ENCODE measurements at places on chromosomes 2 and 18.

DNA sequence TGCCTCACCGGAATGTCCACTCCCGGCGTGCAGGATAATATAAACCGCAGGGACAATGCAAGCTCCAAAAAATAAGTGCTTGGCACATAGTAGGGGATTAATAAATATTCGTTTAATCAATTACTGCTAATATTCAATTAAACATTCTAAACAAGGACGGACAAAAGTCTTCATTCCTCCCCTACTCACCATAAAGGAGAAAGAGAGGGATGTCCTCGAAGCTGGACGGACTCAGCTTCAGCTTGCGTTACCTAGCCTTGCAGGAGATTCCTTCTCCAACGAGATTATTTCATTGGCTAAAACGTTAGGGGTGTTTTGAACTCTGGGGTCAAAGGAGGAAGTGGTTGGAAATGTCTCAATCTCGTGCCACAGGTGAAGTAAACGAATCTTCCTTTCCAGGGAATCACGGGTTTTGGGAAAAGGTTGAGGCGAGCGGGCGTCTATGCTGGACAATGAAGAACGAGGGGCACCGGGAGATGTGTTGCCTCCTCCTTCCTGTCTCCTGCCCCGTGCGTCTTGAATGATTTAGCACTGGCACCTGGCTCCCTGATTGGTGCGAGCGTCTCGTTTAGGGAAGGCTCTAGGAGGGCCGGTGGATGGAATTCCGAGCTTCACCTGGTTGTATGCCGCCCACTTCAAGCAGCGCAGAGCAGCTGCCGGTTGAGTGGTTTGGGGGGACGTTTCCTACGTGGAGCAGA, 2.0 kb upstream of the GAD1 start:
- no peak for DNase-seq

DNA sequence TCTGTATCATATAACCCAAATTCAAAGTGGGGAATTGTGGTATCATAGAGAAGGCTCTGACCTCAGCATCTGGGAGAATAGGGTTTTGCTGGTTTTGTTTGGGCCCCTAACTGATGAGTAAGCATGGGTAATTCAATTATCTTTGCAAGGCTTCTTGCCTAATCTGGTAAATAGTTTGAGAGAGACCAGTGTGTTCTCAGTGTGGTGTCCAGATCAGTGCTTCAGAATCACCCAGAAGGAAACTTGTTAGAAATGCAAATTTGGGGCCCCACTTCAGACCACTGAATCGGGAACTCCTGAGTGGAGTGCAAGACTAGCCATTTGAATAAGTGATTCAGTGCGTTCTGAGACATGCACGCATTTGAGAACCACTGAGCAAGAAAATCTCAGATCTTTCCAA, 282.7 kb downstream of the EPHA4 start:
- DNase-seq = no peak

DNA sequence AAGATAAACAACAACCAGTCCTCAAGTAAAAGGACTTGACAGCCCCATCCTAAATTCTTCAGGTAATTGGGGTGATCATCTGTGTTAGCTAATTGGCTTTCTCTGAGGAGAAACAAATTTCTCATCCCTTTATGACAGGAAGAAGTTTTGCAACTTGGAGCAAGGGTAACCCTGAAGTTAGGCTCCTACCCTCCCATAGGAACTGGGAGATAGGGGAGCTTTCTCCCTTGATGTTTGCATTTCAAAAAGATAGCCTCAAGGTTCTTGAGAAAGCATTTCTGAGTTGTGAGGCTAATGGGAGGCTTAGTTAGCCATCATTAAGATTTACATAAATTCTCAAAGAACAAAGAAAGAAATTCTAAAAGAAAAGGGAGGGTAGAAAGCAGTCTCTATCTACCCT, 95.4 kb downstream of the MAP2 start:
- DNase-seq = no peak

DNA sequence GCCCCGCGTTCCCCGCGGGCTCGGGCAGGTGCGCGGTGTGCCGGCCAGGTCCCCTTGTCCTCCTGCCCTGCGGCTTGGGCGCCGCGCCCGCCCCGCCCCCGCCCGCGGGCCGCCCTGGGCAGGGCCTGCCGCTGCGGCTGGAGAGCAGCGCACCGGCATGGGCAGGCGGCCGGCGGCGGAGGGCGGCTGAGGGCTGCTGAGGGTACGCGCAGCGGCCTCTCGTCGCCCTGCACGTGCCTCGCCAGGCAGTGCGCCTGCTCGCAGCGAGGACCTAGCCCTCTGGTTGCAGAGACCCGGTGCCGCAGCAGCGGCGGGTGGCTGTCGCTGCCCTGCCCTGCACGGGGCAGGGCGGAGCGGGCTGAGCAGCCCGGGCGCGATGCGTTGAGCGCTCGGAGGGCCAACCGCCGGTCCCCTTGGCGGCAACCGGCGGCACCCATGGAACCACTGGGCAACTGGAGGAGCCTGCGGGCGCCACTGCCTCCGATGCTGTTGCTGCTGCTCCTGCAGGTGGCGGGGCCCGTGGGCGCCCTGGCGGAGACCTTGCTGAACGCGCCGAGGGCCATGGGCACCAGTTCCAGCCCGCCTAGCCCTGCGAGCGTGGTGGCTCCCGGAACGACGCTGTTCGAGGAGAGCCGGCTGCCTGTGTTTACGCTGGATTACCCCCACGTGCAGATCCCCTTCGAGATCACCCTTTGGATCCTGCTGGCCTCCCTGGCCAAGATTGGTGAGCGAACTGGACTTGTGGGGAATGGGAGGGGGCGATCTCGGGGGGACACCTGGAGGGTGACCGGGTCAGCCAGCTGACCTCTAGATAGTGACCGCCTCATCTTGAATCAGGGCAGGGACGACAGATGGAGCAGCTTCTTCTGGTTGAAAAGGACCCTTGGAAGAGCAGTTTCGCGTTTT, at the start of gene SLC9A2:
SLC9A2 (plus strand) TSS at position 140 of the 906 bp plus-strand sequence; CDS start at position 436, 296 bp downstream.
- peak; percentile 14 for DNase-seq

DNA sequence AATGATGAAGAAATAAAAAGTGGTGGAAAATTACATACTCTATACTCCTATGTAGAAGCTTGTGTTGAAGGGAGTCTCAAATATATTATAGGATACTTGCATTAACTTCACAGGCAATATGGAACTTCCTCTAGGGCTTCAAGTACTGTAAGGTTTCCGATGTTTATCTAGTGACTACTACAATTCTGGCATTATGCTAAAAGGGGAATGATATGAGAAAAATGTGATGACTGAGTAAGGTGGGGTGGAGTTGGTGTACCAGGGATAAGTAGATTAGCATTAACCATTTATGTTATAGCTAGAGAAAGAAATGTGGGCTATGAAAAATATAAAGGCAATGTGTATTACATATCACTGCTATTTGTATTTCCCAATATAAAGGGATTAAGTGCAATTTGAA, 229.5 kb downstream of the DCC start:
- no peak for DNase-seq

GRCh38 chr18:56853961-56854360, 202.8 kb downstream of the WDR7 start:
- DNase-seq = no peak

DNA sequence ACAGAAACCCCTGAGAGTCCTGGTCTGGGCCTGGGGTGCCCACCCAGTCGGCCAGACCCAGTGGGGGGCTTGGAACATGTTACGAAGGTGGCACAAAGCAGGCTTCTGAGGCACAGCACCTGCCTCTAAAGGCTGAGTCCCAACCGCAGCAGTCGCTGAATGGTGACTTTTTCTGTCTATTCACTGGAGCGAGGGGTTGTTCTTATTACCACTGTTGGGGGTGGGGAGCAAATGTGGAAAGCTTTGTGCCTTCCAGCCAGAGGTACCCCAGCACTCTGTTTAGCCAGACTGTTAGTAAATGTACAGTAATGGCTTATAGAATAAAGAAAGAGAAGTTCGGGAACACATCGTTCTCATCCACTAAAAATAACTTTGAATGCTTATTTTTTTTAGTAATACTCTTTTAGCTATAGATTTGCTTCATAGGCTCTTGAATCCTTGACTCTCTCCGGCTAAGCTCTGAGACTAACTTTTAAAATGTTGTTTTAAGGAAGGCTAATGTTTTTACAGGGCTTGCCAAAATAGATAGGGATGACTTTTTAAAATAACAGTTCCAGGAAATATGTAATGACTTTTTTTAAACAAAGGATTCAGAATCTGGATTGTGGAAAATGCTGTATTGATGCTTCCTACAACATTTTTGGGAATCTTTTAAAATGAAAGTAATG, 23.4 kb upstream of the PTPN2 start:
- no peak for DNase-seq

- no peak for DNase-seq
Observed at GRCh38 chr2:18546567-18546966, 13.9 kb downstream of the RDH14 start.

GRCh38 chr2:136327162-136327852, 209.4 kb upstream of the CXCR4 start:
- DNase-seq = no peak

- DNase-seq = peak; percentile 91
Observed at GRCh38 chr2:46847185-46847710, 68.4 kb downstream of the MCFD2 start.

DNA sequence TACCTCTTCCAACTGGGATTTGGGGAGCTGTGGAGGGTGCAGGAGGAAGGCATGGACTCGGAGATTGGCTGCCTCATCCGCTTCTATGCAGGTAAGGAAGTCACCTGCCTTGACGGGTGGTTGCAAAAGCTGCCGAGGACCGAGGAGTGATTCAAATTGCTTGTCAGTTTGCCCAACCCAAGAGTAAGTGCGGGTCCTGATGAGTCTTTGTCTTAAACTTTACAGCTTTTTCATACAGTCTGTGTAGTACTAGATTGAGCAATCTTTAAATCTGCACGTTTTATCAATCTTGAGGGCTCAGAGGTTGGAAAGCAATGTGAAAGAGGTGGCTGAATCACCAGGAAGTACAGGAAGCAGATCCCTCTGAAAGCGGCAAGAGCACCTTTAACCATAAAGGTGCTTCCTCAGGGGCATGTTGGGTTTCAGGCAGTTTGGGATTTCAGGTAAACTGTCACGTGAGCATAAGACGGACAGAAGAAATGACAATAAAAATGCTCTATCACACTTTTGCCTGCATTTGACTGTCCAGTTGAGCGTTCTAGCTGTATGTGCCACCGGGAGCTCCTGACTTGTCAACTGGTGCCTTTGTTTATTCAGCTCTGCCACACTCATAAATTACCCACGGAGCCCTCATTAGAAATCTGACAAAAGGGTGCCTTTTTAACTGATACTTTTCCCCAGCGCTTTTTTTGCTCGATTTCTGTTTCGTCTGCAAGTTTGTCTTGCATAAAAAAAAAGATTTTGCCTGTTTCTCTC, 2.0 kb downstream of the PHLPP1 start:
- peak; percentile 9 for DNase-seq

GRCh38 chr2:168611896-168612650, 156.0 kb downstream of the CERS6 start:
- DNase-seq = no peak

GRCh38 chr2:238627899-238628298, 201.2 kb downstream of the ASB1 start:
- DNase-seq = no peak

GRCh38 chr2:72925328-72925943, 8.1 kb downstream of the EMX1 start:
- DNase-seq = no peak

- no peak for DNase-seq
Observed at GRCh38 chr2:37795938-37796337, 124.5 kb upstream of the CDC42EP3 start.

GRCh38 chr18:6111726-6112125, 216.4 kb upstream of the TMEM200C start:
- DNase-seq = no peak

GRCh38 chr2:54609647-54610046, 113.8 kb upstream of the EML6 start:
- DNase-seq = no peak

- DNase-seq = no peak
Observed at GRCh38 chr2:75561566-75562512, 1.1 kb upstream of the EVA1A start.

DNA sequence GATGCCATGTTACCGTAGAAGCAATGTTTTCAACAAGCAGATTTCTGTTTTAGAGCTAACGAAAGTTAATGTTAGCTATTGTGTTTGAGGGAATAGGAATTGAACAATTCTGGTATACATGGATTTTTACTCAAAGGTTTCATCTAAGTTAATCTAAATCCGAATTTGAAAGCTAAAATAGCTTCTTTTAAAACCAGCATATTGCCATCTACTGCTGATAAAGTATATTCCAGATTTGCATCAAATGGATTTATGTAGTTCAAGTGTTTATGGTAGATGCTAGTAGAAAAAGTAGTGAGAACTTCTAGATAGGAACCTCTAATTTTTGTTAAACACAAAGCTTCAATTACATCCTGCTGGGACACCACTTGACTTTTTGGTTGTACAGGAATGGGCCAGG, 1569.5 kb upstream of the NXPH2 start:
- no peak for DNase-seq

GRCh38 chr2:50591021-50591420, 440.9 kb downstream of the NRXN1 start:
- no peak for DNase-seq

- DNase-seq = no peak
Observed at GRCh38 chr2:15116830-15117229, 444.3 kb downstream of the NBAS start.

GRCh38 chr2:132550946-132551345, 119.1 kb downstream of the LYPD1 start:
- DNase-seq = no peak

GRCh38 chr2:180699657-180700361, 280.6 kb upstream of the UBE2E3 start:
- DNase-seq = no peak

GRCh38 chr2:230439590-230439989, 23.6 kb downstream of the SP100 start:
- no peak for DNase-seq

GRCh38 chr18:2538236-2538635, 33.1 kb downstream of the METTL4 start:
- no peak for DNase-seq

GRCh38 chr18:51164761-51165281, 32.7 kb downstream of the MEX3C start:
- DNase-seq = no peak

DNA sequence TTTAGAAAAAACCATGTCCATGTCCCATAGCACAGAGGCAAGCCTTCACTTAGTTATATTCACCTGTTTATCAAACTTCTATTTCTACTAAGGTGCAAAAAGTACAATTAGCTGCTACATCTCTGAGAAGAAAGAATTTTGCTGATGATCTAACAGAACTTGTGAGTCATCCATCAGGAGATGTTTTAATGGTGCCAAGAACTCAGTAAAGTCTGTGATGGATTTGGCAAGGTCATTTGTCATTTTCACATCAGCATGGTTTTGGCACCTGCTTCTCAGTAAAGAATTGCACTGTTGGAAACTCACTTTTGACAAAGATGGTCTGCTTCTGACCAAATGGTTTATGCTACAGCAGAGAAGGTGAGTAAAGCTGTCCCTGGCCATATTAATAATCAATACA, 195.7 kb upstream of the TMEFF2 start:
- no peak for DNase-seq

- no peak for DNase-seq
Observed at GRCh38 chr2:236960531-236960930, 125.2 kb upstream of the COPS8 start.

DNA sequence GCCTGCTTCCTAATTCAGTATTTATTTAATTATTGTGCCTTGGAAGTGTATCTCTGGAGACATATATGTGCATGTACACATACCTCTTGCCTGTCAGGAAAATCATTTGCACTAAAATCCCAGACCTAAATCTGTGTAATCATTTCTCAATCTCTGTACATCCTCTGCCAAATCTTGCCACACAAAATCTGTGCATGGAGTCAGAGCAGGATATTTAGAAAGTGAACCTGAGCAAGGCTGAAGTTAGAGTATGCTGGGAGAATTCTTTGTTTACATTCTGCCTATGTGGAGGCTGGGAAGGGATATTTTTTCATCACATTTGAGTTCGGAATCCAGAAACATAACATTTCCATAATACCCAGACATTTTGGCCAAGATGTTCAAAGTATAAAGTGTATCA, 9.3 kb downstream of the XRCC5 start:
- no peak for DNase-seq

Measured in heart right ventricle (tissue), 16 donors.